ENCODE measurements at places on chromosomes 2 and 18.

GRCh38 chr2:142777742-142778141, 99.7 kb upstream of the KYNU start:
- no peak for DNase-seq

DNA sequence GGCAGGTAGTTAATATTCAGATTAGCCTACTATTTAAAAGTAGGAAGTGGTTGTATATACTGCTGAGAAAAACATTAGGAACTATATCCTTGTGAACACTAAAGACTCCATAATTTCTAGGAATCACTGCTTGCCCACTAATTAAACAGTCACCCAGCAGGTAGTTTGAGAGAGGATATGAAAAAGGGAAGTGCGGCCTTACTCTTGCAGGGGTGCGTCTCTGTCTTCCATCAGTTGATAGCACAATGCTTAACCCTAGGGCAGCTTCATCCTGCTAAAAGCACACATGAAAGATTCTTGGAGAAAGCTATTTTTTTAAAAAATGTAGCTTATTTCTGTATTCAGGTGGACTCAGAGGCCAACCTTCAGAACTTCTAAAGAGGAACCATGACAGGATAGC, 53.1 kb upstream of the ATP5MC3 start:
- DNase-seq, result no peak

DNA sequence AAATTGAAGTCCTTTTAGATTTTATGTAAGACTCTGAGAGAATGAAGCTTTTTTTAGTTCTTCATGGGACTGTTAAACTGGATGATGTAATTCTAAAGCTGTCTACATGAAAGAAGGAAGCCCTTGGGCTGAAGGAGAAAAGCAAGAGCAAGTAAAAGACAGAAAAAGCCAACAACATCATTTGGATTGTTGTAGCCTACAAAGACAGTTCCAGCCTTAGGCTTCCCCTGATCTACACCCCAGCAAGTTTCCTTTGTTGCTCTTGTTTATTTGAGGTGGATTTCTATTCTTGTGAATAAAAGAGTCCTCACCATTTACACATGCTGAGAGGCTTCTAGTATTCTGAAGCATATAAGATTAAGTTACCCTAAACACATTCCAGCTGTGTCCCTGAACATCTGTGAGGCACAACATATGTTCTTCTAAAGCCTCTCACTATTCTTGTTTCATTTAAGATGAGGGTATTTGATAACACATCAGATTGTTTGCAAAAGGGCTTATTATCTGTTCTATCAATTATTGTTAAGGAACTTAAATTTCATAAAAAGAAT, 377.8 kb downstream of the LNPK start:
- no peak for DNase-seq

- DNase-seq, result no peak
These were observed 67.0 kb upstream of the TMEM200C start for GRCh38 chr18:5962362-5962761.

GRCh38 chr2:7666596-7667259, 749.5 kb downstream of the RNF144A start:
- DNase-seq, result no peak

GRCh38 chr2:98543842-98544241, 64.5 kb downstream of the COA5 start:
- no peak for DNase-seq

DNA sequence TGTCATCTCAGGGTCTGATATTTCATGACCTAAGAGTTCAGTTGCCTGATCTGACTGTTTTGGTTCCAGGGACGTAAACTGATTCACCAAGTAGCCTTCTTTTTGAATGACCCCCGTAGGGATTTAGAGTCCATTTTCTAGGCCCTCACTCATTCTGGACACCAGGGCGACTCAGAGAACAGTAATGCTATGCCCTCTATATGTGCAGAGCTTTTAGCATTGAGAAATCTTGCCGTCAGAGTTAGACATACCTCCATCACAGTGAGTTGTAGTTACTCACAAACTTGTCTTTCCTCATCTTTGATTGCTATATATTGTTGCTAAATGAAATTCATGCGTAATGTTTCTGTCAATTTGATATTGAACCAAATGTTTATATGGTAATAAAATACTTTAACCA, 92.3 kb downstream of the OSBPL6 start:
- no peak for DNase-seq

- DNase-seq, result no peak
These were observed 145.1 kb downstream of the B3GNT2 start for GRCh38 chr2:62340994-62341484.

DNA sequence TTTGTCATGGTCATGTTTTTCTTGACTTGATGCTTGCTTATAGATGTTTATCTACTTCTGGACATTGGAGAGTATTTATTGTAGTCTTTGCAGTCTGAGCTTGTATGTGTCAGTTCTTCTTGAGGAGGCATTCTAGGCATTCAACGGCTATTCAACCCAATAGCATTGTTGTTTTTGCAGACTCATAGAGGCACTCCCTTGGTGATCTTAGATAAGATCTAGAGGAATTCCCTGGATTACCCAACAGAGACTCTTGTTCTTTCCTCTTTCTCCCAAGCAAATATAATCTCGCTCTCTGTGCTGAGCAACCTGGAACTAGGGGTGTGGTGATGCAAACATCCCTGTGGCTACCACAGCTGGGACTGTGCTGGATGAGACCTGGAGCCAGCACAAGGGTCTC, 40.4 kb downstream of the SYT4 start:
- no peak for DNase-seq

DNA sequence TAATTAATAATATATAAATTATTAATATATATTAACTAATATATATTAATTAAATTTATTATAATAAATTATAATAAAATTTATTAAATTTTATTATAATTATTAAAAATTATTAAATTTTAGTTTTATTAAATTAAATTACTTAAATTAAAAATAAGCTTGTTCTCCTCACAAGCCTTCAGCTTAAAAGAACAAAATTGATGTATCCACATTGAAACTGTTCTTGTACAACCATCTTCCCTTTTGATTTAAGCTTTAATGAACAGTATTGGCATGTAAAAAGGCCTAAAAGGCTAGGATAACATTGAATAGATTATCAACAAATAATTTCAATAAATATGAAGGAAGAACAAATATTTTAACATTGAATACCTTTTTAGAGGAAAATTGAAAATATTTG, 62.4 kb upstream of the XIRP2 start:
- DNase-seq, result no peak

DNA sequence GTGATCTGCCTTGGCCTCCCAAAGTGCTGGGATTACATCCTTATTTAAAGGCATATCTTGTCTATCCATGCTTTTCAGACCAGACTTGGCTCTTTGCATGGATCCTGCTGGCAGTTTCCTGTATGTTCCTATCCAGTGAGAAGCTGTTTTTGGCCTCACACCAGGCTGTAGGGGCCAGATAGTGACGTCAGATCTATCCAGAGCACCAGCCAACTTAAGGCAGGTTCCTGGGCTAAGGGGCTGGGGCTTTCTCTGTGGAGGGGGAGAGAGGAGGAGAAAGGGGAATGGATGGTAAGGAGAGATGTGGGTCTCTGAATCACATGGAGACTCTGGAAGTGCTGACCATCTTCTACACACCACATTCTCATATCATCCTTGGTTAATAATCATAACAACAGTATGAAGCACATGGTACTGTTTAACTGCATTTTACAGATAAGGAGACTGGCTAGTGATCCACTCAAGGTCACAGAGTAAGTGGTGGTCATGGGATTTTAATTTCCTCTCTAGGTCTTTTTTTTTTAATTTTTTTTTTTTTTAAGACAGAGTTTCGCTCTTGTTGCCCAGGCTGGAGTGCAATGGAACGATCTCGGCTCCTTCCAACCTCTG, 2.0 kb upstream of the FAM117B start:
- no peak for DNase-seq

DNA sequence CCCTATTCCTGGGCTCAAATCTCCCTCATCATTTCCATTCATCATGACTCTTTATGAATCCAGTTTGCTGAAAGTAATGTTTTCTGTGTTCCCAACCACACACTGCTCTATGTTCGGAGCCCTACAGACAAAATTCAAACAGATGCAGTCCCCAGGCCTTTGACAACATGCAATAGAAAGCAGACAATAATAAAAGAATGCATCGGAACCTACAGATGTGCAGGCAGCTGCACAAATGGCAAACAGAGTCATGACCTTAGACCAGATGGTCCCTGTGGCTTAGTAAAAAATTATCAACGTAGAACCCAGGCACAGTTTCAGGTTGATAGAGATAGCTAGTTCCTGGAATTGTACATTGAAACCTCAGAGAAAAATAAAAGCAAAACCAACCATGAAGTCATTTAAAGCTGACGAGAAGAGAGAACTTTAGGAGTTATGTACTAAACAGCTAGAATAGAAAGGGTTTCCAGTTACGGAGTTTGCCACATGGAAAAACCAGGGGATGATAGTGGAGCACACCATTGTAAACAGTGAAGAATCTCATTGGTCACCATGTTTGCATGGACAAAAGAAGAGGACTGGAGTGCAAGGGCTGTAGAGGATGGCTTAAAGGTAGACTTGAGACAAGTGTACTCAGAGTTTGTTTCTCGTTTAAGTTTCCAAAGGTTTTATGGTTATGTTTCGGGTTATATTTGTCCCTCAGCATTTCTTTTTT, 23.2 kb upstream of the ACVR1 start:
- no peak for DNase-seq

DNA sequence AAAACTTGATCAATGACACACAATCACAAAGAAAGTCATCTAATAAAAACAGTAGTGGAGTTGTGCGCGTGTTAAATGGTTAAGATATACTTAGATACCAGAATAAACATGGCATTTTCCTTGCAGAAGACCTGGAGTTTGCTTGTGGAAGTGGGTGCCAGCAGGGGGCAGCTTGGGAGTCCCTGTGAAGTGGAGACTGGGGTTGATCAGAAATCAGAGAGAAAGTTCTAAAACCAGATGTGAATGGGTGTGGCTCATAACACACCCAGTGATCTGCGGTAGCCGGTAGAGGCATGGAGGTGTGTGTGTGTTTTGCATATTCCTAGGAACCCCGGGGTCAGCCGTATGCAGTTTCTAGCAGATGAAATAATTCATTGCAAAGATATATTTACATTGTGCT, 300.1 kb upstream of the TRIB2 start:
- peak; percentile 25 for DNase-seq
